IPS DF 6.9 (cell line): ENCODE measurements at places on chromosomes 1 and 21.

DNA sequence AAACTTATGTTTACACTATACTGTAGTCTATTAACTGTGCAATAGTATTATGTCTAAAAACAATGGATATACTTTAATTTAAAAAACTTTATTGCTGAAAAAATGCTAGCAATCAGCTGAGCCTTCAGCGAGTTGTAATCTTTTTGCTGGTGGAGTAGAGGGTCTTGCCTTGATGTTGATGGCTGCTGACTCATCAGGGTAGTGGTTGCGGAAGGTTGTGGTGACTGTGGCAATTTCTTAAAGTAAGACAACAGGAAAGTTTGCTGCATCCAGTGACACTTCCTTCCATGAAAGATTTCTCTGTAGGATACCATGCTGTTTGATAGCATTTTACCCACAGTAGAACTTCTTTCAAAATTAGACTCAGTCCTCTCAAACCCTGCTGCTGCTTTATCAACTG lies 234.7 kb upstream of the CSF3R start:
- no peak for DNase-seq

- DNase-seq = no peak
Measured at GRCh38 chr1:227945891-227946623, 1.7 kb downstream of the WNT9A start.

DNA sequence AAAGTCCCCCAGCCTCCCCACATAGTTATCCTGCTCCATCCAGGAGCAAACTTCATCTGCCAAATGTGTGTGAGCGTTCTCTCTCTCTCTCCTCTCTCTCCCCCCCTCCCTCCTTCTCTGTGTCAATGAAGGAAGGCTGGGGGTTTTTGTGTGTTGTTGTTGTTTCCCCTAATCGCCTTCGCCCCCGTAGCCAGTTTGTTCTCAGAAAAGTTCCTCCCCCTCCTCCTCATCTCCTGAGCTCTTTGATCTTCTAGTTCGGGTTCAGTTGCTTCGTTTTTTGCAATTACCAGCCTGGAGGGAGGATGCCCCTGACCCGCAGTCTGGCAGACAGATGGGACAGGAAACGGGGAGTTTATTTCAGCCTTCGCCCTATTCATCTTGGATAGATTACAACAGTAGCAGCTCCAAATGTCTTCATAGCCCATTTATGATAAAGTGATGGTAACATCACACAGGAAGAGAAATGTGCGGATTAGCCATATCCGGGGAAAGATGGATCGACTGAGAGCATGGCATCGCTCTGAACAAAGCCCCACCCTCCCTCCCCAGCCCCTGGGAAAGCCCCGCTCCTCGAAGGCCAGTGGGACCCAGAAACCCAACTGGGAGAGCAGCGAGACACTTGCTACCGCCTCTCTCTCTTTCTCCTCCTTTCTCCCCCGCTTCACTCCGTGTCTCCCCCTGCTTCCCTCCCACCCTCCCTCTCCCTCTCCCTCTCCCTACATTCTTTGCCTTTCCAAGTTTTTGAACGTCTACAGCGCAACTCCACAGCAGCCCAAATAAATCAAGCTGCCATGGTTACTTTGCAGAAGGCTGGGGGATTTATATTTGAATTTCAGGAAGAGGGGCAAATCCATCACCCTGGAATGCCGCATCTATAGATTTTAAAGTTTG lies 139.7 kb upstream of the ARHGEF16 start:
- no peak for DNase-seq

DNA sequence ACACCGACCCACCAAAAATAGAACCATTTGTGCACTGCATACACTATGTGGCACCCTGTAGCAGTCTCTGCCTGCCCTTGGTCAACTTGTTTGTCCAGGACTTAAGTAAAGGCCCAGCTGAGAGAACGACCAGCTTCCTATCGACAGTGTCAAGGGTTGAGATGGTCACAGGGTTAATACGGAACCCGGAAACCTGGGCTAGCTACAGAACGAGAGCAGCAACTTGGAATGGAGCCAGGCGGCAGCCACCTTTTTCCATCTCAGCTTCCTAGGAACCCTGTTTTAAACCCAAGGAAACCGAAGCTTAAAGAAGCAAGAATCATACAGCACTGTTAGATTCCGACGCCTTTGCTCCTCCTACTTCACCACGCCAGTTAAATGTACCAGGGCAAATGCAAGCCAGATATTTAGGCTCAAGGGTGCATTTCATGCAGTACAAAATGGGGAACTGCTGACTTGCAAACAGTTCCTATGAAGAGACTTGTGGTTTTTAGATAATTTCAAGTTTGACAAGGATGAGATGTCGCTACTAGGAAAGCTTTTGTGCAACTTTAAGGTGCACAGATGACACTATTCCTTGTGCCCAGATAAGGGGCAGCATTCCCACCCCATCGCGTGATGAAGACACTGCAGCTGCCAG lies 35.5 kb downstream of the SLC66A1 start:
- no peak for DNase-seq

GRCh38 chr1:229869687-229870086 lies 197.4 kb upstream of the GALNT2 start:
- DNase-seq = no peak

GRCh38 chr1:12183095-12183794 lies 16.5 kb downstream of the TNFRSF1B start:
- no peak for DNase-seq

GRCh38 chr1:11767922-11768704 lies 6.1 kb downstream of the C1orf167 start:
- DNase-seq = no peak

DNA sequence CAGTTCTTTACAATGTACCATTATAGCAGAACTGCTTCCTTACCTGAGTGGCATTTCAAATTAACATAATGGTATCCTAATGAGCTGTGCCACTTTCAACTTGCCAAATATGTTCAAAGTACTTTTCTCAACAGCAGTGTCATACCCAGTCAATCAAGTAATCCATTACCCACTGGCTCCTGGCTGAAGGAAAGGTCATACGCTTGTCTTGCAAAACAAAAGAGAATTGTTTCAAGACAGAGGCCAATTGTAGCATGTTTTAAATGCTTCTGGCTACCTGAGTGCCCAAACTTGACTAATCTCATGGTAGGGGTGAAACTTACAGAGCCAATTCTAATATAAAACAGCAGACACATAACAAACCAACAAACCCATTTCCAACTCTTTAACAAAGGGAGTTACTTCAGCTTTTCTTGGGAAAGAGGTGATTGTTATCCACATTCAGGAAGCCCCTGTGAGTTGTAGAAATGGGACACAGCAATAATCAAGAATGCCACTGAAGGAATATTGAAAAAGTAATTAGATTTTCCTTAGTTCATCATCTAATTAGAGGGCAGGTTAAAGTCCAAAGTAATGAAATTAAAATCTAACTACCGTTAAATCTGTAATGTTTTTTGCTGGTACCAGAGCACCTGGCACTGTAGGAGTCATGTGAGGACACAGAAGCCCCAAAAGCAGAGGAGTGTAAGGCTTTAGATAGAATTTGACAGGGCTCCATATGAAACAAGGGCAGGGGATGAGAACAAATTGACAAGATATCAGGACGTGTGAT lies 241.9 kb downstream of the RWDD3 start:
- DNase-seq = no peak

DNA sequence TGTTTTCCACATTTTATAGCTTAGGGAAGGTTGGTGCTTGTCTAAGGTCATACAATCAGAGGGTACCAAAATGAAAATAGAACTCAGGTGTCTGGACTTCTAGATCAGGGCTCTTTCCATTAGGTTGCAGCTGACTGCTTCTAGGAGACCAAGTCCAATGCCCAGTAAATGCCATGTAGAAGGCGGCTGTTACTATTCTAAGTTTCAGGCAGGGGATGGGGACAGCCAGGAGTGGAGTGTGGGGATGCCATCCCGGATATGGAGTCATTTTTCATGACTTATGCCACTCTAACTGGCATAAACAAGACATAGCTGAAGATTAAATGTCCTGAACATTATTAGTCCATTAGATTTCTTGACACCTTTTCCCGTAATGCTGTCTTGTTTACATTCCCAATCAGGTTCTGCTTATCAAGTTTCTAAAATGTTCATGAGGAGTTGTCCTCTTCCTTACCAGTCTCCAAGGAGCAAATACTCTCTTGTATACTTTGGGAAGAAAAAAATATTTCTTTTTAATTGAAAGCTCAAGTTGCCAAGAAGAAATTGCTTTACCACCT lies 31.5 kb downstream of the XCL1 start:
- DNase-seq = no peak

GRCh38 chr21:45202889-45203288 lies 84.8 kb downstream of the POFUT2 start:
- DNase-seq = no peak
